ENCODE measurements at places on chromosomes 13 and 19.
A peak's percentile ranks its signal among the peaks of the same experiment; 100 is the strongest.

GRCh38 chr19:2112516-2113320 lies 16.0 kb downstream of the IZUMO4 start:
- no peak for DNase-seq

DNA sequence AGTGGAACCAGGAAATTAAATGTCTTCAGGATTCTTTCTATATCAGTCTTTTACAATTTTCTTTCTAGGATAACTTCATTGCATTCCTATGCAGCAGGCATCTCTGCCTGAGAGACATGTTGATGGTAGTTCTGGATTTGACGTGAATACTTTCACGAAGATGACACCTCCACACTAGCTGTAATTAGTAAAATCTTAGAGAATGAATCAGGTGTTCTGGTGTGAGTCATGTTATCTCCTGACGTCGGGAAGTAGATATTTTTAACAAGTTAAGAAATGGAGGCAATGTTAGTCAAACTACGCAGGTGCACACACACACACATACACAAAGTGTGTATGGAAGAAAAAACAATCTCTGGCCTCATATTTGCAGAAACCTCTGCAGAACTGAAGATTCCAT lies 1661.3 kb upstream of the MIR17HG start:
- DNase-seq: no peak

- DNase-seq: peak; percentile 82
Measured at GRCh38 chr13:51614350-51614786, 30.1 kb downstream of the WDFY2 start.

GRCh38 chr19:28715157-28715556 lies 497.8 kb downstream of the UQCRFS1 start:
- DNase-seq: no peak

DNA sequence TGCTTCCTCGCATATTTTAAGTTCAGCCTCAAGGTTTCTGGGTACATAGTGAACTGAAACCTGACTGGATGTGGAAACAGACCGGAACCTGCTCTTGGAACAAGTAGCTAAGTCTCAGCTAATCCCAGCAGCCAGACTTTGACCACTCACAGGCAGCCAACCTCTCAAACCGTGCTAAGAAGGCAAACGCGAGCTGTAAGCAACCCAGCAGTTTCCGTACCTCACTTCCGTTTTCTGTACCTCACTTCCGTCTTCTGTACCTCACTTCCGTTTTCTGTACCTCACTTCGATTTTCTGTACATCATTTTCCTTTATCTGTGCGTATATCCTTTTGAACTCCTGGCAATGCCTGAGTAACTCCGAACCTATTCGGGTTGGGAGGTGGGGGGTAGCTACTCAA lies 96.8 kb downstream of the SUCLA2 start:
- no peak for DNase-seq

GRCh38 chr13:99356262-99357091 lies 49.3 kb upstream of the GPR183 start:
- peak; percentile 57 for DNase-seq

Data from Ammon's horn (tissue), 1 donor.